ENCODE measurements at places on chromosomes 11 and 22.
A peak's percentile ranks its signal among the peaks of the same experiment; 100 is the strongest.

DNA sequence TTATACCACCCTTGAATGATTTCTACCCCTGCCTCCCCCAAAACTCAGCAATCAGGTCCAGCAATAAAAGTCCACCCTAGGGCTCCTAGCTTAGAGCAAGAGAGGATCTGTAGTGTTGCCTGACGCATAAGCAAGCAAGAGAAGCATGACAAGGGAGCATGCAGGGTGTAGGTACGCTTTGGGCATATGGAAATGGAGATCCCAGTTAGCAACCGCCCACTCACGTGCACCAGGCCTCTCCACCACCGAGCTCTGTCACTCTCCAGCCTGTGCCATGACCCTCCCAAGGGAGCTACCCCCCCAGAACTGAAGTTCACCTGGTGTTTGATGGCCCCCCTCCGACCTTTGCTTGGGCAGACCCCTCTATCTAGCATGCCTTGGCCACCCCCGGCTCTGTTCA, 39.4 kb downstream of the SERPINH1 start:
- DNase-seq = no peak

DNA sequence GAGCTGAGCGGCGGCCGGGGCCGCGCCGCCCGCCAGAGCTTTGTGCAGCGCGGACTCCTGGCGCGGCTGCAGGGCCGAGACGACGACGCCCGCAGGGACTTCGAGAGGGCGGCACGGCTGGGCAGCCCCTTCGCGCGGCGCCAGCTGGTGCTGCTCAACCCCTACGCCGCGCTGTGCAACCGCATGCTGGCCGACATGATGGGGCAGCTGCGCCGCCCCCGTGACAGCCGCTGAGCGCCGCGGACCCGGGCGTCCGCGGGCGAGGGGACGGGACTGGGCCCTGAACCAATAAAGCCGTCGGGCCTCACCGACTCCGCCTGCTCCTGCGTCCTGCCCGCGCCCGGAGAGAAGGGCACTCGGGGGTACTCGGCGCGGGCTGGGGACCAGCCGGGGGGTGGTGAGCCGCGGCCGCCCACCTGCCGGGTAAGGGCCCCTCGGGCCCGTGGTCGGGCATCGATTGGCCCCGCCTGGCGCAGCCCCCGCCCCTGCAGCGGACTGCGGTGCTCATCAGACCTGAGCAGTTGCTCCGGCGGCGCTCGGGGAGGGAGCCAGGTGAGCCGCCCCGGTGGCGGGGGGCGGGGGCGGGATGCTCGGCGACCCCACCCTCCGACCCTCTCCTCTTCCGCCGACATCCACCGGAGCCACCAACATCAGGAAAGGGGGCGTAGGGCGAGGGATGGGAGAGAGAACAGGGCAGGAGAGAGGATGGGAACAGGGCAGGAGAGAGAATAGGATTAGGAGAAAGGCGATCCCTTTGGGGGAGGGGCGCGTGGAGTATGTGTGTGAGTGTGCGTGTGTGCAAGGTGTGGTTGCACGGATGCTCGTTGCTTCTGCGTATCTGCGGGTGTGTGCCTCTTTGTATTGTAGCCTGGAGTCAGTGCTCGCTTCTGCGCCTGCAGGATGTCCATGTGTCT, at the start of gene TMEM25:
TMEM25 (plus strand) TSS at position 510 of the 914 bp plus-strand sequence. CDS start 610 bp downstream, outside the sequence.
- DNase-seq = peak; percentile 85

DNA sequence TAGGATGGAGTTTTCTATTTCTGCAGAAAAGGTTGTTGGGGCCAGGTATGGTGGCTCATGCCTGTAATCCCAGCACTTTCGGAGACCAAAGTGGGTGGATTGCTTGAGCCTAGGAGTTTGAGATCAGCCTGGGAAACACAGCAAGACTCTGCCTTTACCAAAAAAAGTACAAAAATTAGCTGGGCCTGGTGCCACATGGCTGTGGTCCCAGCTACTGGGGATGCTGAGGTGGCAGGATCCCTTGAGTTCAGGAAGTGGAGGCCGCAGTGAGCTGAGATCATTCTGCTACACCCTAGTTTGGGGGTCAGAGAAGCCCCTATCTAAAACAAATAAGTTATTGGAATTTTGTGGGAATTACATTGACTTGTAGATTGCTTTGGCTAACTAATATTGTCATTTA, 71.7 kb downstream of the FDX1 start:
- DNase-seq = no peak

DNA sequence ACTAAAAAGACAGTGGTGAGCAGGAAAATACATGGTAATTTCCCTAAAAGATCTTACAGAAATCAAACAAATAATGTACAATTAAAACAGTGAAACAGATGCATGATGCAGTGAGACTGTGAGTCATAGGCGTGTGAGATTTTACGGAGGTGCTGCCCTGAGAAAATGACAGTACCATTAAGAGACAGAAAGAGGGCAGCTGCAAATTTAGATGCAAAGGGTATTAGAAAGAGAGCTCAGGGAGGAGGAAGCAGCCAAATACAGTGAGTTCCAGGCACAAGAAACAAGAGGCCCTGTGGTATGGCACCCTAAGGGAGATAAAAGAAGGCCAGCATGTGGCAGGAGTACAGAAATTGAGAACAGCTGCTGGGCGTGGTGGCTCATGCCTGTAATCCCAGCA, 88.5 kb upstream of the FIBIN start:
- no peak for DNase-seq

GRCh38 chr11:72736452-72737069, 15.6 kb downstream of the ARAP1 start:
- DNase-seq = no peak

- peak; percentile 77 for DNase-seq
Observed at GRCh38 chr11:11028017-11028692, 170.3 kb upstream of the ZBED5 start.

DNA sequence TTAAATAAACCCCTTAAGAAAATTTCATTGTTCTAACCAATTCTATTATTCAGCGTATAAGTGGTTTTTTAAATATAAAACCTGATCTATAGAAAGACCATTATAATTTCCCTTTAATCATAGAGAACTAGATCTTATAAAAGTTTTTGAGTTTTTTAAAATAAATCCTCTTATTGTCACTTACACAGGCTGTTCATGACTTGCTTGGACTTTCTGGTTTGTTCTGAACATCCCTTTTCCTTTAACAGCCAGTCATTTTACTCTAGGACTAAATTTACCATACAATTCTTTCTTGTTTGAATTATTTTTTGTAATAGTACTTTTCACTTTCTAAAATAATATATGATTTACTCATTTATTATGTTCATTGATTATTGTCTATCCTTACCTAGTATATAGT, 4.7 kb downstream of the NXPE2 start:
- no peak for DNase-seq

DNA sequence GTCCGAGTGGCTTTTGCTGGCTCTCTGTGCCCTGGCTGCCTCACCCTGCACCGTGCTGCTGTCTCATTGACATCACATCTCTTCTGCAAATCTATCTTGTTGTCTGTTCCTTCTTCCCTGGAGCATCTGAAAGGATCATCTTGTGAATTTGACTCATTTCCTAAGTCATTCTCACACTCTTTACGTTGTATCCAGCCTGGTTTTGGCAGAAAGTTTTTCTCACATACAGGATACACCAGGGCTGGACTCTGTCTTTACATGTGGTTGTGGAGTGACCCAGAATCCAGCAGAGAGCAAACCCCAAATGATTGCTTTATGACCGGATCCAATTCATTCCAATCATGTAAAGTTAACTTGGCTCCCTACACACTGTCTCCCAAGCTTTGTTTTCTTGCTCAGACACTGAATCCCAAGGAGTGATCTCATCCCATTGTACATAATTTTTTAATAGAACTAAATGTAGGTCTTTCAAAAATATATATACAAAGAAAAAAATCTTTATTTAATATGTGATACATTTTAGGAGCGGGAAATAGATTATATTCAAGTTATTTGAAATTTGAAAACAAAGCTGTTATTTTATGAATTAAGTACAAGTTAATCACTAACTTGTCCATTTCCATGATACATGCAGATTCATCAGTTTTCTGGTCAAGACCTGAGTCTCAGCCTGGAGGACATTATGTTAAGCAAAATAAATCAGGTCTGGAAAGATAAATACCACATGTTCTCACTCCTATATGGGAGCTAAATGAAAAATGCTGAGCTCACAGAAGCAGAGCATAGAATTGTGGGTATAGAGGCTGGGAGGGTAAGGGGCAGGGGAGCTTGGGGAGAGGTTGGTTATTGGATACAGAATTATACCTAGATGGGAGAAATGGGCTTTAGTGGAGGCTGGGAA, 2.9 kb upstream of the RFPL1 start:
- DNase-seq = no peak

DNA sequence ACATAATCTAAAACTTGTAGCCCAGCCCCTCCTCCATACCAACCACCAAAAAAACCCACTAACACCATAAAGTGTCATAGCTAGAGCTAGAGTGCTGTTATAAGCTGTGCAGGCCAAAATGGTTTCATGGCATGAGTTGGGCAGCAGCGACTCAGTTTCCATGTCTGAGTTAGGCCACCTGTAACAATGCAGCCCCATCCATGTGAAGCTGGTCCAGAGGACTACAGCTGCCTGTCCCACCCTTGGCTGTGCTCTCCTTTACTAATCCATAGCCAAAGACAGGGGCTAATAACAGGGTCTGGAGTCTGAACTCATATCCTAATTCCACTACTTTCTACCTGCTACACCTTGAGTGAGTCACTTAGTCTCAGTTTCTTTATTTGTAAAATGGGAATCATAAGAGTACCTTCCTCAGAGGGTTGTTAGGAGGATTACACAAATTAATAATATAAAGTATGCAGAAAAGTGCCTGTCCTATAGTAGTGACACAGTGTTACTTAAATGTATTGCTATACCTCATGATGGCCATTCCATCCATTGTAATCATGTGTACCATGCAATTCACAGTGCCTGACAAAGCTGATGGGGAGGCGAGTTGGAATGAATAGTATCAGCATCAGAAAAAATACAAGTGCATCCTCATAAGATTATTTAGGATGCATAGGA, 20.6 kb downstream of the KCNQ1OT1 start:
- DNase-seq = peak; percentile 1

GRCh38 chr11:124717786-124718651, 21.7 kb upstream of the NRGN start:
- DNase-seq = peak; percentile 22

DNA sequence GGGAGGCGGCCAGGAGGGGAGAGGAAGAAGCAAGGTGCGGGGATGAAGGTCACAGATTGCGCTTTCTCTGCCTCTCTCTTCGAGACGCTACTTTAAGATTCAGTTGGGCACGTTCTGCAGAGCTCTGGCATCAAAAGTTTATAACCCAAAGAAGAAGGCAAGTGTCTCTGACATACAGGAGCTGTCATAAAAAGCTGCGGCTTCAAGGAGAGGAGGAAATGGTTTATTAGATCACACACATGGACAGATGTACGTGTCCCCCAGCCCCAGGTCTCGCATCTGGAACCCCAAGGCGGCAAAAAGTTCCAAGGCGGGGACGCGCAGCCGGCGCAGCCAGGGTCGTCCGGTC, 589.0 kb downstream of the OPCML start:
- no peak for DNase-seq

DNA sequence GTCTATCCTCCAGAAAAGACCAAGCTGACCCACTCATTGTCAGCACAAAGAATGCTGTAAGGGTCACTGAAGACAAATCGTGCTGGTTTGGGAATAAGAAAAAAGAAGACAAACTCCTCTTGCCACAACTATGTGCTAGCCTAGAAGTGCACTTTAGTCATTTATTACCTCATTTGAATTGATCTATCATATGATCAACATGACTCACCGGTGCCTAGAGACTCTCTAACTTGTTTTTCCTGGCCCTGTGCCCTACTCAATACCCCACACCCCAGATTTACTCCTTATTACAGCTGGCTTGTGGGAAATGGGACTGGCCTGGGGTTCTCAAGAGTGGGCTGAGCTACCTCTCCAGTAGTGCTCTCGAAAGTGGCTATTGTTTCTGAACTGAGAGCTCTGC, 35.9 kb upstream of the HORMAD2 start:
- DNase-seq = no peak

GRCh38 chr11:44774731-44775130, 48.0 kb downstream of the TSPAN18 start:
- DNase-seq = no peak

DNA sequence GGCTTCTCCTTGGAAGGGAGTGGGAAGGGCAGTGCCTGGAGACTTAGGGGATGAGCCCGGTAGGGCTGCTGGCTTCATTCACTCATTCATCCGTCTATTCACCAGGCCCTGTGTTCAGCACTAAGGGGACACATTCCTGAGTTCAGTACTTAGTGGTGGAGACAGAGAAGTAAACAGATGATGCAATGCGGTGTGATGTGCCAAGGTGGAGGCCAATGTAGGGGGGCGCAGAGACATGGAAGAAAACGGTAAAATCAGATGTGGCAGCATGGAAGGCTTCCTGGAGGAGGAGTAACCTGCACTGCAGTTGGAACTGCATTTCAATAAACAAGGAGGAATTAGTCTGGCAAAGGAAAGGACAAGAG, 21.3 kb downstream of the GRIK4 start:
- no peak for DNase-seq

DNA sequence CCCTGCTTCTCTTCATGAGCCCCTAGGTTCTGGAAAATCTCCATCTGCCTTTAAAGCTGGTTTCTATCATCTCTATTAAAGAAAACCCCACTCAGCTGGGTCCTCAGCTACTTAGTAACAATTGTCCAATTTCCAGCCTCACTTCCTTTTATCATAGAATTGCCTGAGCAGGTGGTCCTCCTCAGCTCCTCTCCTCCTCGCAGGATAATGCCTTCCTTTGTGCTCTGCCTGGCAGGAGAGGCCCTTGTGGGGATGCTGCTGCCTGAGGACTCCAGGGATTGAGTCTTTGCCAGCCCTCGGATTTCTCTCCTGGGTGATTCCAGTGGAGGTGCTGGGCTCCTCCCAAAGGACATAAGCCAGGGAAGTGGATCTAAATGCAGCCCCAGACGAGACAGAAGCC, 448.3 kb downstream of the INSC start:
- DNase-seq = no peak

DNA sequence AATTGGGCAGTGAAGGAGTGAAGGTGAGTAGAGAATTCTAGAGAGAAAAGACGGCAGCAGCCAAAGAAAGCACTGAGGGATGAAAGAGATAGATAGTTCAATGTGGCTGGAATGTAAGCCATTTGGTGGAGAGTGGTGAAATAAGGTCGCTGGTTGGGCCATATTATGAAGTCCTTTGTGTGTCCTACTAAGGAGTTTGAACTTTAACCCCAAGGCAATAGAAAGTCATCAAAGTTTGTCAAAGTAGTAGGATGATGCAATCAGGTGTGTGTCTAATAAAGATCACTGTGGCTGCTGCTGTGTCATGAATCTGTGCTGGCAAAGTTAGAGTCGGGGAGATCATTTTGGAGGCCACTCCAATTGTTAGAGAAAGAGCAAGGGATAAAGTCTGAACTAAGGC, 18.7 kb downstream of the RNF121 start:
- no peak for DNase-seq

GRCh38 chr22:29245626-29246385, 22.0 kb downstream of the RHBDD3 start:
- peak; percentile 67 for DNase-seq
